ENCODE measurements at places on chromosomes 12 and 14. TPM values are rescaled to one million over a fixed set of nuclear protein-coding genes. Genes with fewer than 3 reads are reported as not detected.

Gene AMDHD1
- total RNA-seq, result 0.38 TPM

Gene DUSP16
- 24.5 TPM for total RNA-seq

Gene TMEM132D
- total RNA-seq, result not detected

Gene TMEM63C
- total RNA-seq, result 0.46 TPM

Gene POTEG
- not detected for total RNA-seq

Gene C12orf50
- 0.05 TPM for total RNA-seq

Gene WDHD1
- total RNA-seq, result 1.8 TPM

Gene TAS2R31
- total RNA-seq, result 2.1 TPM

Gene ANO2
- total RNA-seq, result 13.6 TPM

Gene GALNT16
- 25.8 TPM for total RNA-seq

Gene C12orf76
- 6.4 TPM for total RNA-seq

Gene KRT79
- total RNA-seq, result not detected

Gene NGB
- total RNA-seq, result not detected

Gene RPL41
- total RNA-seq, result 1,517 TPM

Gene PCNX4
- 44.2 TPM for total RNA-seq

Data from cardiac septum (tissue), 1 donor.